Neural crest cell (in vitro differentiated cells): ENCODE measurements at places on chromosomes 6 and 20. TPM values are rescaled to one million over a fixed set of nuclear protein-coding genes. Genes with fewer than 3 reads are reported as not detected.
A peak's percentile ranks its signal among the peaks of the same experiment; 100 is the strongest.

DNA sequence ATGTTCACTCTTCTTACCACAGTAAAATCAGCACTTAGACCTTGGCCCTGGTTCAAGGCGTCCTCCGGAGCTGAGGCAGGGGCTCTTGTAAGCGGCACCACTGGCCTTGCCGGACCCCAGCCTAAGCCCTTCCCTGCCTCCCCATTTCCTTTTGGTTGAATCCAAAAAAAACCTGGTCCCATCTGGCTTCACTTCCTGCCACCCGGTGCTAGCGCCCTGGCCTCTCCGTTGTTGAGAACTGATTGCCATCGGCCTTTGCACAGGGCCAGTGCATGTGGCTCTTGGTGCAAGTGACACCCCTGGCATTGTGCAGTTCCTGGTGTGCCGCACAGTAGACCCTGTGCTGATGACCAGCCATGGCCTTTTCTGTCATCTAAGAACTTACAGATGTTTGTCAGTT lies 19.0 kb upstream of the RBM38 start:
- H3K27me3 ChIP-seq: no peaks in the 10 kb centered on the region
- H3K27ac ChIP-seq: no peak overlapping the region
- no peaks in the 10 kb centered on the region for H3K4me1 ChIP-seq
- H3K4me3 ChIP-seq: no peak overlapping the region

- DNase-seq: no peak
- H3K4me1 ChIP-seq: peaks cover 59% of the 10 kb centered on the region
- no peaks in the 10 kb centered on the region for H3K36me3 ChIP-seq
- no peaks in the 10 kb centered on the region for H3K27me3 ChIP-seq
These were observed 17.9 kb downstream of the CHMP4B start for GRCh38 chr20:33828967-33829560.

GRCh38 chr20:33606118-33606771 lies 55.9 kb upstream of the C20orf144 start:
- H3K27me3 ChIP-seq: no peaks in the 10 kb centered on the region
- no peak overlapping the region for H3K27ac ChIP-seq
- no peak for DNase-seq
- H3K36me3 ChIP-seq: peaks cover 2% of the 10 kb centered on the region

DNA sequence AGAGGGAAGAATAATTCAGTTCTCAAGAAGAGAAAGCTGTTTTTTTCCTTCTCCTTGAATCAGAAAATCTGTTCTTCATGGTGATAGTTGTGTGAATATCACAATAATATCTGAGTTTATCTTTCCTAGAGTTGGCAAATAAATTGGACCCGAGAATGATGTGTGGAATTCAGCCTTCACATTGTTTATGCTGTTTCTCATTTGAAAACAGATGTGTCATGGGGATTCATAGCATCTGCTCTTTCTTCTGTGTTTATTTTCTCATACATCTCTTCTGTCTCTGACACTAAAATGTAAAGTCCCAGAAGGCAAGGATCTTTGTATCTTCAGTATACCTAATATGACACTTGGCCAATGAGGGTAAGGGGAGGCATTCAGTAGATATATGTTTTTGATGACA lies 103.6 kb upstream of the SGK1 start:
- no peak overlapping the region for H3K4me3 ChIP-seq
- DNase-seq: no peak
- no peak overlapping the region for H3K27ac ChIP-seq
- H3K27me3 ChIP-seq: no peaks in the 10 kb centered on the region
- no peaks in the 10 kb centered on the region for H3K36me3 ChIP-seq

GRCh38 chr20:56483970-56484369 lies 15.5 kb downstream of the RTF2 start:
- H3K36me3 ChIP-seq: peaks cover 2% of the 10 kb centered on the region
- no peaks in the 10 kb centered on the region for H3K4me1 ChIP-seq
- H3K4me3 ChIP-seq: no peak overlapping the region
- no peak overlapping the region for H3K27ac ChIP-seq
- no peak for DNase-seq

Gene UNC93A
- total RNA-seq: not detected in 2 replicates

Gene LGSN
- not detected in 2 replicates for total RNA-seq

DNA sequence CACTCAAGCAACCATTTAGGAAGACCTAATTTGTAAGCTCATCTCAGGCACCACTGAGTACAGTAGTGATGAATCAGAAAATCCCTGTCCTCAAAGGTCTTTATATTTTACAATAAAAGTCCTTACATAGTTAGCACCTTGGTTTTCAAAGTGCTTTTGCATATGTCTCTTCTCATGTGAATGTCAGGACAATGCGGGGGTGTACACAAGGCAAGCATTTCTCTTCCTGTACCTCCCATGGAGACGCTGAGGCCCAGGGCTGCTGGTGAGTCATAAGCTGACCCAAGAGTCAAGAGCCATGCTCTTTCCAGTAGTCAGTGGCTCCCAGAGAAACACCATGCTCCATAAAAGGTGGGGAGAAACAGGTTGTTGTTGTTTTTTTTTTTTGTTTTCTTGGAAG lies 174.0 kb downstream of the GJA10 start:
- no peak for DNase-seq
- peaks cover 55% of the 10 kb centered on the region for H3K4me1 ChIP-seq
- H3K27me3 ChIP-seq: no peaks in the 10 kb centered on the region
- peaks cover 7% of the 10 kb centered on the region for H3K36me3 ChIP-seq
- H3K4me3 ChIP-seq: peak overlapping the region; percentile 4

GRCh38 chr6:117018771-117019170 lies 141.7 kb downstream of the RFX6 start:
- H3K4me3 ChIP-seq: no peak overlapping the region
- DNase-seq: no peak
- H3K4me1 ChIP-seq: no peaks in the 10 kb centered on the region

DNA sequence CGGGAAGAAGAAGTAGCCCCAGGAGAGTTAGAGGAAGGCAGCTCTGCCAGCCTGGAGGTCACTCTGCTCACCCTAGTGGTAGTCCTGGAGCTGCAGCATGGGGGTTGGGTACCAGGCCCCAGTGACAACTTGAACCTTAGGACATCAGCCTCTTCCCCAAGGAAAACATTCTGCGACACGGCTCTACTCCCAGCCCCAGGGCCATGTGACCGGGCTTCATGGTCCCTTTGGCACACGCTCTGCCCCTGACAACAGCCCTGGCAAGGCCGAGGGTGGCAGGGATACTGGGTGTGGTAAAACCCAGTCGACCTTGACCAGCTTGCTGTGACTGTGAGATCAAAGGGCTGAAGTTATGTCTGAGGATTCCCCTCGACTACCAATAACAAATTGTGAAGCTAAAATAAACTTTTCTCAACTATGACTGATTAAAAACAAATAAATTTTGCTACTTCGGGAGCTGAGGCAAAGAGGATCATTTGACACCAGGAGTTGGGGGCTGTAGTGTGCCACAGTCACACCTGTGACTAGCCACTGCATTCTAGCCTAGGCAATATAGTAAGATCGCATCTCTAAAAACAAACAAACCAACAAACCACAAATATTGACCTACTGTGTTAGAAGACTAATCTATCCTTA lies 24.4 kb upstream of the ARID1B start:
- no peaks in the 10 kb centered on the region for H3K36me3 ChIP-seq
- no peak for DNase-seq
- no peaks in the 10 kb centered on the region for H3K27me3 ChIP-seq
- H3K4me3 ChIP-seq: no peak overlapping the region

GRCh38 chr20:1330075-1330830 lies 1.3 kb upstream of the SDCBP2 start:
- H3K27me3 ChIP-seq: no peaks in the 10 kb centered on the region
- no peak for DNase-seq
- H3K4me3 ChIP-seq: peak overlapping the region; percentile 64
- no peak overlapping the region for H3K27ac ChIP-seq

Gene GATA5
- total RNA-seq: 0.14 TPM in 1 of 2 replicates, not detected in the other

Gene LTB
- not detected in 2 replicates for total RNA-seq

GRCh38 chr6:151437401-151437800 lies 14.5 kb downstream of the RMND1 start:
- peaks cover 4% of the 10 kb centered on the region for H3K4me1 ChIP-seq
- H3K36me3 ChIP-seq: peaks cover 2% of the 10 kb centered on the region
- no peak for DNase-seq
- no peaks in the 10 kb centered on the region for H3K27me3 ChIP-seq
- no peak overlapping the region for H3K27ac ChIP-seq

DNA sequence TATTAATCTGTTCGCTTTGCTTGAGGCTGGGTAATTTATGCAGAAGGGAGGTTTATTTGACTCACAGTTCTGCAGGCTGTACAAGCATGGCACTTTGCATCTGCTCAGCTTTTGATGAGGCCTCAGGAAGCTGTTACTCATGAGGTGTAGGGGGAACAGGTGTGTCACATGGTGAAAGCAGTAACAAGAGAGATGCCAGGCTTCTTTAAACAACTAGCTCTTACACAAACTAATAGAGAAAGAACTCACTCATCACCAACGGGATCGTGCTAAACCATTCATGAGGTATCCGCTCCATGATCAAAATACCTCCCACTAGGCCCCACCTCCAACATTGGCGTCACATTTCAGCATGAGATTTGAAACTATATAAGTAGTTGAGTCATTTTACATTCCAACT lies 34.4 kb upstream of the GCLC start:
- H3K4me3 ChIP-seq: no peak overlapping the region
- H3K36me3 ChIP-seq: no peaks in the 10 kb centered on the region
- no peak for DNase-seq

GRCh38 chr6:88695937-88696336 lies 267.5 kb downstream of the RNGTT start:
- peaks cover 21% of the 10 kb centered on the region for H3K36me3 ChIP-seq
- DNase-seq: no peak
- H3K27ac ChIP-seq: no peak overlapping the region
- no peaks in the 10 kb centered on the region for H3K4me1 ChIP-seq

GRCh38 chr6:153044295-153044694 lies 41.8 kb upstream of the MTRF1L start:
- no peak for DNase-seq
- H3K4me1 ChIP-seq: peaks cover 5% of the 10 kb centered on the region
- peaks cover 10% of the 10 kb centered on the region for H3K36me3 ChIP-seq
- no peaks in the 10 kb centered on the region for H3K27me3 ChIP-seq

GRCh38 chr6:155106456-155107115 lies 111.5 kb downstream of the TIAM2 start:
- H3K27me3 ChIP-seq: no peaks in the 10 kb centered on the region
- H3K36me3 ChIP-seq: no peaks in the 10 kb centered on the region
- no peak overlapping the region for H3K4me3 ChIP-seq
- DNase-seq: no peak
- H3K27ac ChIP-seq: no peak overlapping the region

Gene CST2
- total RNA-seq: not detected in 2 replicates

- H3K4me3 ChIP-seq: no peak overlapping the region
- peaks cover 96% of the 10 kb centered on the region for H3K27me3 ChIP-seq
- no peak overlapping the region for H3K27ac ChIP-seq
- H3K4me1 ChIP-seq: no peaks in the 10 kb centered on the region
- no peak for DNase-seq
- H3K36me3 ChIP-seq: no peaks in the 10 kb centered on the region
These were observed 128.3 kb downstream of the FOXA2 start for GRCh38 chr20:22456109-22456508.

DNA sequence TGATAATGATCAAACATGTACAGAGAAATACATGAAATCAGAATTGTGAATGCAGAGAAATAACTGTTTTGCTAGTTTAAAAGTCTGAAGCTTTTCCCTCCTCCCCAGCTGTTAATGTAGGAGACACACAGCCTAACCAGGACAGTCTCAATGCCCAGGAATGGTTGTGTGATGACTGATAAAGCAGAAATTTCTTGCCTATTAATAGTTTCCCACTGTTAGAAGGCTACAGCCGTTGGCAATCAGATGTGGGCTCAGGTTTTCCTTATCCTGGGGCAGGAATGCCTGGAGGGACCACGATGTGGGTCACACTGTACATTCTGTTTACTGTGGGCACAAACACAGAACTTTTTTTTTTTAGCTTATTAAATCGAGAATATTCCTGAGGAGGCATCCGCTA lies 1.9 kb downstream of the PPP1R3D start:
- peaks cover 47% of the 10 kb centered on the region for H3K4me1 ChIP-seq
- H3K27ac ChIP-seq: no peak overlapping the region
- DNase-seq: no peak
- H3K36me3 ChIP-seq: no peaks in the 10 kb centered on the region

Gene NKX2-4
- total RNA-seq: not detected in 2 replicates

Gene PRRT1
- 3.1 and 4.1 TPM in 2 replicates for total RNA-seq

DNA sequence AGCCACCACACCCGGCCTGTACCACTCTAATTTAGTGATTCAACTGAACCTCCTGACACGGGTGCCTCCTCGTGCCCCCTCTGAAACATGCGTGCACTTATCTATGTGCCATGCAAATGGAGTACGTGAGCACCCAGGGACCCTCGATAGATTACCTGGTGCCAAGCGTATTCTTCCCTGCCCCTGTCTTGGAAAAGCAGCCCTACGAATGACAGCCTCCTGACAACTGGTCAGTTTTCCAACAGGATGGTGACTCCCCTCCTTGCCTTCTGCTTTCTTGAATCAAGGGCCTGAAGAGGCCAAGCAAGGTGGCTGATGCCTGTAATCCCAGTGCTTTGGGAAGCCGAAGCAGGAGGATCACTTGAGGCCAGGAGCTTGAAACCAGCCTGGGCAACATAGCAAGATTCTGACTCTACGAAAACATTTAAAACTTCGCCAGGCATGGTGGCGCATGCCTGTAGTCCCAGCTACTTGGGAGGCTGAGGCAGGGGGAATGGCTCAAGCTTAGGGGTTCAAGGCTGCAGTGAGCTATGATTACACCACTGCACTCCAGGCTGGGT lies 25.4 kb upstream of the SYNJ2 start:
- H3K27me3 ChIP-seq: peaks cover 4% of the 10 kb centered on the region
- H3K36me3 ChIP-seq: peaks cover 17% of the 10 kb centered on the region
- H3K27ac ChIP-seq: no peak overlapping the region
- H3K4me3 ChIP-seq: no peak overlapping the region
- no peak for DNase-seq

GRCh38 chr6:149628875-149629510 lies 19.5 kb downstream of the KATNA1 start:
- H3K4me1 ChIP-seq: no peaks in the 10 kb centered on the region
- no peaks in the 10 kb centered on the region for H3K27me3 ChIP-seq
- no peak overlapping the region for H3K27ac ChIP-seq
- no peak overlapping the region for H3K4me3 ChIP-seq
- no peak for DNase-seq

Gene DEFB124
- not detected in 2 replicates for total RNA-seq

DNA sequence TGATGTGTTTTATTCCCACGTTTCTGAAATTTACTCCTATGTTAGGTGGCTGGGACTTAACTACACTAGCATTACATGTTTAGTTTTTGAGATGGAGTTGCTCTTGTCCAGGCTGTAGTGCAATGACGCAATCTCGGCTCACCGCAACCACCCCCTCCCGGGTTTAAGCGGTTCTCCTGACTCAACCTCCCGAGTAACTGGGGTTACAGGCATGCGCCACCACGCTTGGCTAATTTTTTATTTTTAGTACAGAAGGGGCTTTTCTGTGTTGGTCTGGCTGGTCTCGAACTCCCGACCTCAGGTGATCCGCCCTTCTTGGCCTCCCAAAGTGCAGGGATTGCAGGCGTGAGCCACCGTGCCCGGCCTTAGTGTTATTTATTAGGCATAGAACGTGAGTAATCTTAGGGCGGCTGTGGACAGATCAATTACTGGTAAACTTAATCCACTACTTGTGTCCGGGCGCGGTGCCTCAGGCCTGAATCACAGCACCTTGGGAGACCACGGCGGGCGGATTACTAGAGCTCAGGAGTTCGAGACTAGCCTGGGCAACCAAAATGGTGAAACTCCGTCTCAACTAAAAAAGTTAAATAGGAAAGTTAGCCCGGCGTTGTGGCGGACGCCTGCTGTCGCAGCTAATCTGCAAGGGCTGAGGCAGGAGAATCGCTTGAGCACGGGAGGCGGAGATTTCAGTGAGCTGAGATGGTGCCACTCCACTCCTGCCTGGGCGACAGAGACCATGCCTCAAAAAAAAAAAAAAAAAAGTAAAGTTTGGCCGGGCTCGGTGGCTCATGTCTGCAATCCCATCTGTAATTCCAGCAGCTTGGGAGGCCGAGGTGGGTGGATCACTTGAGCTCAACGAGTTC lies 123.7 kb upstream of the BTN3A2 start:
- peaks cover 5% of the 10 kb centered on the region for H3K36me3 ChIP-seq
- no peak for DNase-seq
- H3K27me3 ChIP-seq: no peaks in the 10 kb centered on the region
- no peak overlapping the region for H3K4me3 ChIP-seq
- H3K27ac ChIP-seq: no peak overlapping the region
